Bladder microvascular endothelial cell (primary cell): ENCODE measurements at places on chromosomes 16 and 17. TPM values are rescaled to one million over a fixed set of nuclear protein-coding genes. Genes with fewer than 3 reads are reported as not detected.

Gene SLC38A8
- not detected in 2 replicates for total RNA-seq

Gene TMEM88
- 24.5 and 132 TPM in 2 replicates for total RNA-seq

Gene HBA1
- not detected in 2 replicates for total RNA-seq

Gene BEAN1
- not detected in 2 replicates for total RNA-seq

Gene NPIPB2
- 1.5 and 11.3 TPM in 2 replicates for total RNA-seq

Gene SLC35G6
- total RNA-seq, result not detected in 2 replicates

Gene WSCD1
- total RNA-seq, result 27.6 and 35.3 TPM in 2 replicates

Gene TERB1
- 0.06 and 0.16 TPM in 2 replicates for total RNA-seq

Gene HS3ST3A1
- total RNA-seq, result 0.31 TPM in 1 of 2 replicates, not detected in the other

Gene AGRP
- total RNA-seq, result not detected in 2 replicates

Gene KRTAP16-1
- not detected in 2 replicates for total RNA-seq

Gene ZNF598
- total RNA-seq, result 11.2 and 24.5 TPM in 2 replicates

Gene KRTAP2-3
- not detected in 2 replicates for total RNA-seq

Gene HSD17B1
- 0.49 and 1.1 TPM in 2 replicates for total RNA-seq

Gene KRT38
- not detected in 2 replicates for total RNA-seq

Gene ERN2
- not detected in 2 replicates for total RNA-seq

Gene KRTAP1-1
- total RNA-seq, result not detected in 2 replicates

Gene MYH1
- not detected in 2 replicates for total RNA-seq

Gene KRTAP4-1
- total RNA-seq, result not detected in 2 replicates

Gene UTS2R
- not detected in 2 replicates for total RNA-seq

Gene YBX2
- total RNA-seq, result 0.25 TPM in 1 of 2 replicates, not detected in the other

Gene CKLF
- total RNA-seq, result 70.2 and 81.1 TPM in 2 replicates

Gene DGKE
- total RNA-seq, result 9.4 and 17.7 TPM in 2 replicates

Gene FLYWCH2
- total RNA-seq, result 32.2 and 59.3 TPM in 2 replicates

Gene SLC6A2
- total RNA-seq, result 0.38 TPM in 1 of 2 replicates, not detected in the other

Gene SOST
- not detected in 2 replicates for total RNA-seq

Gene OR3A3
- not detected in 2 replicates for total RNA-seq

Gene MYL11
- 0.97 TPM in 1 of 2 replicates, not detected in the other for total RNA-seq

Gene NPIPB4
- 16.8 and 80.6 TPM in 2 replicates for total RNA-seq

Gene DECR2
- 14.2 and 19.1 TPM in 2 replicates for total RNA-seq

Gene TEKT1
- not detected in 2 replicates for total RNA-seq

Gene DLX3
- not detected in 2 replicates for total RNA-seq

Gene KRTAP9-8
- not detected in 2 replicates for total RNA-seq

Gene FBXL19
- 14.0 and 15.2 TPM in 2 replicates for total RNA-seq

Gene NPIPA5
- total RNA-seq, result 0.49 and 1.6 TPM in 2 replicates

Gene CLEC18C
- total RNA-seq, result 0.16 and 0.19 TPM in 2 replicates

Gene SLC16A6
- 0.32 and 1.8 TPM in 2 replicates for total RNA-seq

Gene GALR2
- total RNA-seq, result 0.16 TPM in 1 of 2 replicates, not detected in the other

Gene EMC6
- 12.8 and 16.4 TPM in 2 replicates for total RNA-seq

Gene CCL18
- not detected in 2 replicates for total RNA-seq

Gene KRT24
- total RNA-seq, result not detected in 2 replicates

Gene TNFRSF13B
- total RNA-seq, result not detected in 2 replicates
